Foreskin keratinocyte (primary cell): ENCODE measurements at places on chromosomes 4 and X. TPM values are rescaled to one million over a fixed set of nuclear protein-coding genes. Genes with fewer than 3 reads are reported as not detected.

PDE5A gene
- total RNA-seq, result 5.4 and 7.9 TPM in 2 replicates

TMEM131L gene
- 10.5 and 13.4 TPM in 2 replicates for total RNA-seq

- no peak for DNase-seq
Observed at GRCh38 chr4:137422666-137423065, 109.6 kb downstream of the PCDH18 start.

- peak; percentile 54 for DNase-seq
Observed at GRCh38 chrX:108122748-108123147, 31.2 kb downstream of the ATG4A start.
